ENCODE measurements at places on chromosomes 16 and 17.

- no peak for DNase-seq
These were observed 88.6 kb downstream of the RPTOR start for GRCh38 chr17:80633207-80633606.

GRCh38 chr17:74561586-74561985, 5.7 kb downstream of the CD300H start:
- DNase-seq, result no peak

DNA sequence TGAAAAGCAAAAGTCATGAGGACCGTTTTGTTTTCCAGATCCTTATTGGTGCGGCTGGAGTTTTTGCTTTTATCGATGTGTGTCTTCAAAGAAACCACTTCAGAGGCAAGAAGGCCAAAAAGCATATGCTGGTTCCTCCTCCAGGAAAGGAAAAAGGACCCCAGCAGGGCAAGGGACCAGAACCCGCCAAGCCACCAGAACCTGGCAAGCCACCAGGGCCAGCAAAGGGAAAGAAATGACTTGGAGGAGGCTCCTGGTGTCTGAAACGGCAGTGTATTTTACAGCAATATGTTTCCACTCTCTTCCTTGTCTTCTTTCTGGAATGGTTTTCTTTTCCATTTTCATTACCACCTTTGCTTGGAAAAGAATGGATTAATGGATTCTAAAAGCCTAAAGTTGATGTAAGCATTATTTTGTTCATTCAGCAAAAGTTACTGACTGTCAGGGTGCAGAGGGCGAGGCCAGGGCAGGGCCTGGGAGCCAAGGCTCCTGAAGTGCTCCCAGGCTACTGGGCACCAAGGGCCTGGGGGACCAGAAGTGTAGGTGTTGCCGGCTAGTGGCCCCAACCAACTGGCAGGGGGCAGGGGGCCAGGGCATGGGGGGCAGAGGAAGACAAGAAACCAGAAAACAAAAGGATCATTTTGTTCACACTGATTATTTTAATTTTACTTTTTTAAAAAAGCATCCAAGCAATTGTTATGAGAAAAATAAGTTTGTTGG, 8.8 kb downstream of the CMTM2 start:
- no peak for DNase-seq

- no peak for DNase-seq
These were observed 2.9 kb downstream of the SLC47A2 start for GRCh38 chr17:19713462-19713861.

DNA sequence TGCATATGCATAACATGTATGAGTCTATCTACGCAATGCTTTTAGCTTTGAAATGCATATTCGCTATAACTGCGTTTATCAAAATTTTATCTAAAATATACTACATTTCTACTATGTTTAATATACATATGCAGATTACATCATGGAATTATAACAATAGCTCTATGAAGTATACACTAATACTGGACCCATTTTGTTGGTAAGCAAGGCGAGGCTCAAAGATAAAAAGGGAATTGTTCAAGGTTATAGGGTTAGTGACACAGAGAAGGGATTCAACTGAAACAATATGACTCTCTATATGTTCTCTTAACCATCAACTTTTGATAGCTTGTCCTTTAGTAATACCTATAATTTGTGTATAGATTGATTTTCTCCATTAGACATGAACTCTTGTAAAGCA, 60.9 kb upstream of the SMIM36 start:
- DNase-seq, result no peak

DNA sequence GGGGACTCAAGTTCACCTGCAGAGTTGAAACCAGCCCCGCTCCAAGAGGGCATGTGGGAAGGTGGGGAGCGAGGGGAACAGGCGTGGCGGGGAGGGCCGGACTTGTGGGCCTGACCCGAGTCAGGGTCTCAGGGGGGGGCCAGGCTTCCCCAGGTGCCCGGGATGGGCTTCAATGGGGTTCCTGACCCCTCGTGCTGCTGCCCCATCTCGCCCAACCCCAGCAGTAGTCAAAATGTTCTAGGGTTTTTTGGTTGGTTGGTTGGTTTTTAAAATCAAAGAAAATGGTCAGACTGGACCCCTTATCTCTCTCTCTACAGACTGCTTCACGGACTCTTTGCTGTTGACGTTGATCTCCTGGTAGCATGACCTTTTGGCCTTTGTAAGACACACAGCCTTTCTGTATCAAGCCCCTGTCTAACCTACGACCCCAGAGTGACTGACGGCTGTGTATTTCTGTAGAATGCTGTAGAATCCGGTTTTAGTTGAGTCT, 69.5 kb downstream of the AMFR start:
- DNase-seq, result no peak

DNA sequence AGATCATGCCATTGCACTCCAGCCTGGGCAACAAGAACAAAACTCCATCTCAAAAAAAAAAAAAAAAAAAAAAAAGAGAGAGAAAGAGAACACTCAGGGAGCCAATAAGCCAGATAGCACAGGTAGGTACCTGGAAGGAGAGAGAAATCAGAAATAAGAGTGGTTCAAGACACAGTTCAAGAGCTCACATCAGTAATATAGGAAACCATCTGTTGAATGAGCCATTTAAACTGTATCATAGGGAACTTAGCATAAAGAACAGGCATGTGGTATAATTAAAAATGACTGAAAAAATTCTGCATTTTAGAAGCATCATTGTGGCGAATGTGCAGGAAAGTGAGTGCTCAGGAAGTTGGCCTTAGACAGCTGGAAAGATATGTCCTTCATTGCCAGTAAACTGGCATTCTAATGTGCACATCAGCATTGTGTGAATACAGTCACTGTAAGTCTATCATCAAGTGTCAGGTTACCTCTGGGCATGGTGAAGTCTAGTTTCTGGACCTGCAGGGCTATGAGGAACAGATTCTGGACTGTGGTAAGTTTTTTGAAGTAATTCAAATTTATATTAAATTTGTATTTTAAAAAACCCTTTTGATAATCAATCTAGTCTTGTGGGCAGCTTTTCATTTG, 20.4 kb downstream of the KRT12 start:
- no peak for DNase-seq

DNA sequence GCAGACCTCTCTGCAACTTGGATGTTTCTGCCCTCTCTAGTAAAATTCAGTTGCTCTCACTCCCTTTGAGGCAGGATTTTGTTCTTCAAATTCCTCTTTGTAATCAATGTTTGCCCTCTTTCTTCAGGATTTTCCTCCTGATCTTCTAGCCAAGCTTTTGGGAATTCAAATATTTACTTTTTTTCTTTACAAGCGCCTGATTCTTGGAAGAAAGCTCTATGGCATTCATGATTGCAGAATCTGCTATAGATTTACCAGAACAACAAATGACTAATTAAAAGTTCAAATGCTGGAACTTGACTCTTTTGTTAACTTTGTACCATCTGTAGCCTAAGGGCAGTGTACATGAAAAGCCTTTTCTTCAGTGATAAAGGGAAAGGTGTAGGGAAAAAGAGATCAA, 63.7 kb upstream of the SHISA6 start:
- no peak for DNase-seq

- no peak for DNase-seq
These were observed 107.9 kb downstream of the HAPSTR1 start for GRCh38 chr16:9199311-9199710.

DNA sequence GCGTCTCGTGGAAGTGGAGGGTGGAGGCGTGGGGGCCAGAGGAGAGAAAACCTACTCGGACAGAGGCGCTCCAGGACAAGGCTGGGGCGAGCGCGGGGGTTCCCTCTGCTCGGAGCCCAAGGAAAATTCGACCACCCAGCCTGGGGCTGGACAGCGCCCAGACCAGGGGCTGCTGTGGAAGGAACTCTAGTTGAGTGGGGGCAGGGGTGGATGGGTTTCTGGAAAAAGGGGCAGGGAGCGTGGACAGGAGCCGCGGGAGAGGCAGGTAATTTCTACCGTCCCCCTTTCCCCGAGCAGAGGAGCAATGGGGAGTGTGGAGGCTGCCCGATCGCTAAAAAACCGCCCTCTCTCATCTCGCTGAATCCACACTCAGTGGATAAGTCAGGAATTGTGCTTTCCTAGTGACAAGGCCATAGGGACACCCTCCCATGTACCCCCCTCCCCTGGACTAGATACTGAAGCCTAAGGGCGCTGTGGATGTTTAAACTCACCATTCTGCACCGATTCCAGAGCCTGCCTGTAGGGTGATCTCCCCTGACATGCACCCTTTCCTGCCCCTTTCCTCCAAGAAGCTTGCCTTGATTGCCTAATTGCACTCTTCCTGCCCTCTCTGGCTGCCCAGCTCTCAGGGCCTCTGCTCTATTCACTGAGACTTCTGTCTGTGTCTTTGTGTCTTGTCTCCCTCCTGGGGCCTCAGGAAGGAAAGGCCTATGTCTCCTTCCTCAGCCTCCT, 90.7 kb upstream of the TMEM97 start:
- no peak for DNase-seq

- DNase-seq, result no peak
These were observed 192.9 kb downstream of the CCDC182 start for GRCh38 chr17:57552114-57552624.

DNA sequence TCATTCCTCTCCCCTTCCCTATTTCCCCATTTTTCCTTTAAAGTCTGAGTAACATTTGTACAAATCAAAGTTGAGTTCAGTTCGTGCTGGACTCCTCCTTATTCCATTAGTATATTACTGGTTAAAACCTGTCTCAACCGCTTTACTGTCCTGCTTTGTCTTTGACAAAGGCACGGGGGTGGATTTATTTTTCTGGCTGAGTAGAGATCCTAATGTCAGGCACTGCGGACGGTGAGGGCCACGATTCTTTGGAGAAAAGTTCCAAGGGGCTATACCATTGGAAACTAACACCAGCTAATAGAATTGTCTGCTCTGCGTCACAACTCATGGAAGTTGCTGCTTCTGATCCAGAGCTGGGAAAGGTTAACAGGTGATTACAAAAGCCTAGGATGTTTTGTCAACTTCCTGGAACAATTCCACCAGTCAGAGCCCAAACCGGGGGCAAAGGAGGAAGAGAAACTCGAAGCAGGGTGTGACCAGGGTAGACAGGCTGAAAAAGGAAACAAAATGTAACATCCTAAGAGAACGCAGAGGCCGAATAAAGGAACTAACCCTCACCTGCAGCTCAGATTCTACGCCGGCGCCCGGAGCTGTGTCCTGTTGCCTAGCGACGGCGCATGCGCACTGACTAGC, 12.4 kb downstream of the TAT start:
- no peak for DNase-seq
